ENCODE measurements at places on chromosomes 4 and X. TPM values are rescaled to one million over a fixed set of nuclear protein-coding genes. Genes with fewer than 3 reads are reported as not detected.

The LUZP4 gene
- not detected for total RNA-seq

DNA sequence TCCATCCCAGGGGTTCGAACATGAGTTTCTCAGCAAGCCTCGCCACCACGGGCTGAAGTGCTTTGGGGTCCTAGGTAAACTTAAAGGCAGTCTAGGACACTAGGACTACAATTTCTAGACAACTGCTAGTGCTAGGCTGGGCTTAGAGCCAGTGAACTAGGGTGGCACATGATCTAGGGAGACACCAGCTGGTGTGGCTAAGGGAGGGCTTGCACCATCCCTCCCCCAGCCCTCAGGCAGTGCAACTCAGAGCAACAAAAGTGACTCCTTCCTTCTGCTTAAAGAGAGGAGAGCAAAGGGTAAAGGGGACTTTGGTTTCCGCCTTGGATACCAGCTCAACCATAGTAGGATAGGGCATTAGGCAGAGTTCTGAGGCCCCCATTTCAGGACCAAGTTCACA lies 162.5 kb upstream of the AFF2 start:
- no peak for DNase-seq

- DNase-seq: no peak
Observed at GRCh38 chr4:81714291-81714690, 242.6 kb upstream of the RASGEF1B start.

- no peak for DNase-seq
Observed at GRCh38 chrX:111257733-111258132, 12.6 kb downstream of the CAPN6 start.

DNA sequence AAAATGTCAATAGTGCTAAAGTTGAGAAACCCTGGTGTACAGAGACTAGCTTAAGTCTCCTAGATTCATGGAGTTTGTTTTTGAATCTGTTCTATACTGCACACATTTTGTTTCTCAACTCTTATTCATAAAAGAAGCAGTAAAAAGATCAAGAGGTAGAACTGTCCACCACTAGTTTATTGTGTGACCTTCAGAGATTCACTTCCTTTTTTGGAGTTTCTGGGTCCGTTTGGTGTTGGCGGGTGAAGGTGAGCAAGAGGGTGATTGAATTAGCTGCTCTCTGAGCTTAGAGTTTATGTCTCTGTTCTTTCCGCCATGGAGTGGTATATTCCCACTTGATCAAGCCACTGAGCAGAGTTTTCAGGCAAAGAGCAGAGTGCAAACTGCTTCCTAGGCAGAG lies 21.4 kb upstream of the PLAC1 start:
- no peak for DNase-seq

The RHOH gene
- 1.8 TPM for total RNA-seq

GRCh38 chrX:47297874-47298273 lies 65.1 kb downstream of the USP11 start:
- no peak for DNase-seq

The FAM241A gene
- total RNA-seq: 16.6 TPM

DNA sequence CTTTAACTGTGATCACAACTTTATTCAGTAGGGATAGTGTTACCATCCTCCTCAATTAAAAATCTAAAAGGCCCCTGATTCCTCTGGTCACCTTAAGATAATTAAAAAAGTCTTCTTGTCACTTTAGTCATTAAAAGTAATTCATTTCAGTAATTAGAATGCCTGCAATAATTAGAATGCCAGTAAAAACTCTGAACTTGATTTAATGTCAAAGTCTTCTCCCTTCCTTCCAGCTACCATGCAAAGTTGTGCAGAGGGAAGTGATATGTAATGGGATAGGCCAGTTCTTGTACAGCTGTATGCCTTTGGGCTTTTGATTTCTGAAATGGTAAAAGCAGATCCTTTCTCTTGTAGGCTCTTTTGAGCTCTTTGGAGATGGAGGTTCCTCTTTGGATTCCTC lies 417.2 kb downstream of the ADAM29 start:
- no peak for DNase-seq

DNA sequence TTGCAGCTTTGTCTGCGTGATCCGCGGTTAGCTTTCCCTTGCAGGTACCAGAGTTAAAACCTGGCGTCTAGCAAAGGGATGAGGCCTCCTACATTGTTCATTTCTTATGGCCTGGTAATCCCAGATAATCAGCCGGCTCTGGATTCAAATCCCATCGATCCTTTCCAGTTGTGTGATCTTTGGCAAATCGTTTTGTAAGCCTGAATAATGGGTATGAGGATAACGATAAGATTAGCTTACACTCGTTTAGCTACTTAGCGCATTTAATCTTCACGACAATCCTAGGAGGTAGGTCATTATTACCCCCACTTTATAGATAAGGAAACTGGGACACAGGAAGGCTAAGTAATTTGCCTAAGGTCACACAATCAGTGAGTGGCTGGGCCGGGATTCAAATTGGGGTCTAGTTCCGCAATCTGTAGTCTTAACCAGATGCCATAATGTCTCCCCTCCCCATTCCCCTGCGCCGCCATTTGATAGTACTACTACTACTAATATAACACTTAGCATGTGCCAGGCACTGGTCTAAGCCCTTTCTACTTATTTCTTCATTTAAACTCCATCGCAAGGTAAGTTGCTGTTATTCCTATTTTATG lies 1.7 kb upstream of the UBA1 start:
- DNase-seq: no peak

GRCh38 chr4:25861951-25862410 lies 807 bp downstream of the SEL1L3 start:
- no peak for DNase-seq

Measured in omental fat pad (tissue), 4 donors.